Cardiac septum (tissue), 1 donor: ENCODE measurements at places on chromosomes 1 and 21.

GRCh38 chr1:81484284-81484683, 316.4 kb upstream of the ADGRL2 start:
- DNase-seq: no peak

GRCh38 chr1:94895518-94895917, 31.4 kb downstream of the CNN3 start:
- DNase-seq: no peak

GRCh38 chr1:15939181-15940109, 36.5 kb downstream of the ZBTB17 start:
- no peak for DNase-seq

DNA sequence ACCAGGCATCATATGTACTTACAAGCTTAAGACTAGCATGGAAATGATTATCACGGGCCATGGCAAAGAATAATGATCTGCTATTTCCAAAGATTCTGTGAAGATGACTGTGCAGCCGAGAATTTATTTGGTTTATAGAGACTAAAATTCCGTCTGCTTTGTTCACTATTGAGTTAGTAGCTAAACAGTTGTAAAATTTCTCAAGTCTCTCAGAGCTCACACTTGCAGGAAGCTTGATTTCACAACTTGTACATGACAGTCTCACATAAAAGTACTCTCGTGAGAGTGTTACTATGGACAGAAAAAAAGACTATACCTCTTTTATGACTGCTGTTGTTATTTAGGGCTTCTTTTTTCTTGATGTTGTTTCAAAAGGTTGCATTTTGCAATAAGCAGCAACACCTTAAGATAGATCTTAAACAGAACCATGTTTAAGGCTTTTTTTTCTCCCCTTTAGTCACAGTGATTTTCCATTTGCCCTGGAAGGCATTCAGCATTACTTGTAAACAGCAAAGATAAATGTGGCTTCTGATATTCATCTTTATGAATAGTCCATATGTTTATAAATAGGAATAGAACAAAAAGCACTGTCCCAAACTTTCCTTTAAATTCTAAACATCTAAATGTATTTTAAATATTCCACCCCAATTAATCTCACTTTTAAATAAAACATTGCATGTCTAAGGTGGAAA, 24.8 kb downstream of the ST6GALNAC5 start:
- no peak for DNase-seq

- no peak for DNase-seq
Observed at GRCh38 chr1:228944935-228945371, 209.7 kb downstream of the RHOU start.

DNA sequence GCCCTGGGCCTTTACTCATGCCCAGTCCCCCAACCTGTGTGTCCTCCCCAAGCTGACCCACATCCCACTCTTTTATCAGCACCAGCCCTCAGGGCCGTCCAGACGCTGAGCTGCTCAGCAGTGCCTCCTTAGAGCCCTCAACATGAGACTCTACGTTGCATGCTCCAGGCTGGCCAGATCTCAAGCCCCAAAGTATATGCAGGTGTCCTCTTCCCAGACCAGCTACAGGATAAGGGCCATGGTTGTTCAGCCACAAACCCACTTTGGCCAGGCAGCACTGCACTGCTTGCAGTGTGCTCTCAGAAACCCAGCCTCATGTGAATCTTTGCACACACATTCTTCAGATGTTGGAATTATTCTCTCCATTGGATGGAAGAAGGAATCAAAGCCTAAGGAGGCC, 6.0 kb downstream of the CITED4 start:
- no peak for DNase-seq

DNA sequence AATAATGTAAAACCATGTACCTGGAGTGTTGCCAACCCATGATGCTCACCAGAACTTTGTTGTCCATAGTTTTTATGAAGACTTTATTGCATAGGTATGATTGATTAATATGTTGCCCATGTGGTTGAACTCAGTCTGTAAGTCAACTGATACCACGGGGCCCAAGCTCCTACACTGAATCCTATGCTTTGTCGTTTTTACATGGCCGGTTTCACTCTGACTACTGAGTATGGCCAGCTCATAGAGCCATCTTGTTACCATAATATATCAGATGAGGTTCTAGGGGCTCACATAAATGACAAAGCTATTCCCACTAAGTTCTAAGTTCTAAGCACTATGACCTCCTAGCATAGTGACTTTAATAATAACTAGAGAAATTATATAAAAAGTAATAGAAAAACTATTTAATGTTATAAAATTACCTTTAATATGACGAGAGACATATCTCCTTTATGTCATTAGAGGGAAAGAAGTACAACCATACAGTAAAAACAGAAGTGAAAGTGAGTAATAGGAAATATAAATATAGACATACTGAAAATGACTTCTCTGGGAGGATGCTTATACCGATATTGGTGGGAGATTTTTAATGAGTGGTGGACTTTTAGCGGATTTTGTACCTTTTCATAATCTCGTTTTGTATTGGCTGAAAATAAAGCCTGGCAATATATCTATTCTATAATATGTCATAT, 983.4 kb upstream of the PRMT6 start:
- DNase-seq: no peak

GRCh38 chr1:164704954-164705353, 146.0 kb downstream of the PBX1 start:
- no peak for DNase-seq

DNA sequence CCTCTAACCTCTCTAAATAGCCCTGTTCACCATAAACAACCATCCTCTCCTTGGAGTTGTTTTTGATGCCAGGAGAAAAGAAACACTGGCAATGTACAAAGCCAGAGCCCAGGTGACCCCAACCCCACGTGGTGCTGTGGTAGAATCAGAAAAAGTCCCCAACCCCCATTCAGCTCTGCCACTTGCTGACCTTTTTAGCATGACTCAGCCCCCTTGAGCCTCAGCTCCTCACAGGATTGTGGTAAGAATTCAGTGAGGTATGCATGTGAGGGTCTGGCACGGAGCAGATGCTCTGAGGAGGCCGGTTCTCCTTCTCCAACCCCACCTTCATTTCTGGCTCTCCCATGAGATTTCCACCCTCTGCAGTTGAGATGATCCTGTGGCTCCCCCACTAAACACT, 11.1 kb upstream of the CHI3L1 start:
- no peak for DNase-seq

DNA sequence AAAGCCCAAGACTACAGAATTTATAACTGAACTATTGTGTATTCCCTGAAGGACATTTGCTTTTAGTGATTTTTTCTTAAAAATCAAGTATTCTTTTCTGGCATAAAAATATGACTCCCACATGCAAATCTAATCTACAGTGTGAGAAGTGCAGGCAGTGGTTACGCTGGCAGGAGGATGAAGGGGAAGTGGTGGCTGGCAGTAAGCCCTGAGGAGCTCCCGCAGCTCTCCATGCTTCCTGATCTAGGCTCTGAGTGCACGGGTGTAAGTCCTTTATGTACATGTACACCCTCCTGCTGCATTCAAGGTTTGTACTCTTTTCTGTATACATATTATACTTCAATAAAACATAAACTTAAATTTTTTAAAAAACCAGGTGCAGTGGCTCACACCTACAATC, 67.5 kb upstream of the PRDX6 start:
- DNase-seq: peak; percentile 76

DNA sequence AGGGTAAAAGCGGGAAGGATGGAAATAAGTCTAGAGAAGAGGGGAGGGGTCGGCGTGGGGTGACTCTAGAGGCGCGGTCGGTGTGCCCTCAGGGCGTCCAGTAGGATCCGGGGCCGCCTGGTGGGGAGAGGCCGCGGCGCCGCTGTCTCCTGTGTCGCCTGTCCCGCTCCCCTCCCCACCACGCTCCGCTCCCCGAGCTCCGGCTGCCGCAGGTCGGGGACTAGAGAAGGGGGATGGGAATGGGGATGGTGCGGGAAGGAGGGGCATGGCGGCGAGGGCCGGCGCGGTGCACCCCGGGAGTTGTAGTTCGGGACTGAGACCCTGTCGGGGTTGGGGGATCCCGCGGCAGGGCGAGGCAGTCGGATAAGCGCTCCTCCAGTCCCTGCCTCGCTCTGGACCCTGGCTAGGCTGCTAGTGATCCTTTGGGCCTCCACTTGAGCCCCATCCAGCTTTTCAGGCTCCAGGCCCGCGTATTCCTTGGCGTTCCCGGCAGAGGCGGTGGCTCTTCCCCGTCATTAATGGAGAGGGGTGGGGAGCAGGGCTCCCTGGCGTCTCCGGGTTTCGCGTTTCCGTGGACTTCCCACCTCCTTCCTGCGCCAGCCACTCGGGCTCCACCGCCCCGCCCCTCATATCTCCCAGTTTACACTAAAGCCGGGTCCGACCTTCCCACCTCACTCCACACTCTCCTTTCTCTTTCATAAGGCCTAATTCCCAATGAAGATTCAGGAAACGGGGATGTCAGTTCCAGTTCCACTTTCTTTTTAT, at the start of gene ENTREP3:
Gene ENTREP3, minus strand, starts transcription at position 241 of the 765 bp plus-strand sequence. CDS start 606 bp downstream, outside the sequence.
- DNase-seq: peak; percentile 95

- DNase-seq: peak; percentile 38
Observed at GRCh38 chr1:226644541-226645176, 94.4 kb downstream of the ITPKB start.
